ENCODE measurements at places on chromosomes 2 and 18. TPM values are rescaled to one million over a fixed set of nuclear protein-coding genes. Genes with fewer than 3 reads are reported as not detected.
A peak's percentile ranks its signal among the peaks of the same experiment; 100 is the strongest.

Gene DYNC1I2
- polyA plus RNA-seq: 23.2 TPM

Gene IL1RL2
- polyA plus RNA-seq: not detected

Gene INHA
- polyA plus RNA-seq: not detected

Gene SPDYA
- not detected for polyA plus RNA-seq

Gene SETBP1
- not detected for polyA plus RNA-seq

Gene RTKN
- polyA plus RNA-seq: 0.26 TPM

DNA sequence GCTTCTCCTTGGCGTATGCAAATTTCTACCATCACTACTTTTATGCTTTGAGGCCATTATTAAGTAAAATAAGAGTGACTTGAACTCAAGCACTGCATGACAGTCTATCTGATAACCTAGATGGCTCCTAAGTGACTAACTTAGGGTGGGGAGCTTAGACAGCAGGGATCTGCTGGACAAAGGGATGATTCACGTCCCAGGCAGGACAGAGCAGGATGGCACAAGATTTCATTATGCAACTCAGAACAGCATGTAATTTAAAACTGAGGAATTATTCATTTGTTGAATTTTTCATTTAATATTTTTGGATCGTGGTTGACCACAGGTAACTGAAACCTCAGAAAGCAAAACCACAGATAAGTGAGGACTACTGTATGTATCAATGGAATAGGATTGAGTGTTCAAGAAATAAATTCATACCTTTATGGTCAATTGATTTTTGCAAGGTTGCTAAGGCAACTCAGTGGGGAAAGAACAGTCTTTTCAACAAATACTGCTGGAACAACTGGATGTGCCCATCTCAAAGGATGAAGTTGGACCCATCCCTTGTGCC is 115.3 kb downstream of the MBD2 start:
- no peak for DNase-seq
- no peak overlapping the region for H3K27ac ChIP-seq
- no peaks in the 10 kb centered on the region for H3K27me3 ChIP-seq

DNA sequence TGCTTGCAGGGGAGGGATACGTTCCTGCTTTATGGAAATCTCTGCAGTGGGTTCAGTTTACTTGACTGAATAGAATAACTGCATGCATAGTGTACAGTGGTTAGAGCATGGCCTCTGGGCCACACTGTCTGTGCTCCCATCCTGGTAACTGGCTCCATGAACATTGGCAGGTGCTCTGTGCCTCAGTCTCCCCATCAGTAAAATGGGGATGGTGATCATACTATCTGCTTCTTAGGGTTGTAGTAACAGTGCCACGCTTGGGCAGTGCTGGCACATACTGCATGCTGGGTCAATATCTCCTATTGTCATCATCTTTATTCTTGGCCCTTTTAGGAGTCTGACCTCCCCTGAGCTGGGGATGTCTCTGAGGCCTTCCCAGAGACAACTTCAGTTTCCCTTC is 117.3 kb downstream of the CTIF start:
- H3K36me3 ChIP-seq: no peaks in the 10 kb centered on the region
- DNase-seq: no peak

DNA sequence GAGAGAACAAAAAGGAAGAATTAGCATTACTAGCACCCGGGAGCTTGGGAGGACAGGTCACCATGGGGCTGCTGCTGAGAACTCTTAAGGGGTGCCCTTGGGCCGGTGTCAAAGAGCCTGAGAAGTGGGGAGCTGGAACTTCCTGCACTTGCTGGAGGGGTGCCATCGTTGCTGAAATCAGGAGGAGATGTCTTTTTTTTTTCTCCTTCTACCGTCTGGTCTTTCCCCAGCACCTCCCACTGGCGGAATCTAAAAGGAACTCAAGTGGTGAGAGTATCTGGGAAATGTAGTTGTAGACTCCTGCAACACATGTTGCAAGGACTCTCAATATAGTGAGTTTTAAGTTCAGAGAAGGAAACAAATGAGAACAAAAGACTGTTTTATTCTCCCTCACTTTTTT is 6.1 kb upstream of the AMMECR1L start:
- peaks cover 17% of the 10 kb centered on the region for H3K4me1 ChIP-seq
- no peak overlapping the region for H3K4me3 ChIP-seq
- no peaks in the 10 kb centered on the region for H3K36me3 ChIP-seq
- H3K27me3 ChIP-seq: no peaks in the 10 kb centered on the region
- no peak for DNase-seq

DNA sequence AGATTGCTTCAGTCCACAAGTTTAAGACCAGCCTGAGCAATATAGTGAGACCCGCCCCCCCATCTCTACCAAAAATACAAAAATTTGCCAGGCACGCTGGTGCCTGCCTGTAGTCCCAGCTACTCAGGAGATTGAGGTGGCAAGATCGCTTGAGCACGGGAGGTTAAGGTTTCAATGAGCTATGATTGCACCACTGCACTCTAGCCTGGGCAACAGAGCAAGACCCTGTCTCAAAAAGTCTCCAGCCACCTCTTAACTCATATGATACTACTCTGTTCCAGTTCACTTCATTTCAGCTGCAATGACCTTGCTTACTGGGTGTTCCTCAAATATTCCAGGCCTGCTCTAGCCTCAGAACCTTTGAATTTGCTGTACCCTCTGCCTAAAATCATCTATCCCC is 11.4 kb downstream of the MEMO1 start:
- no peaks in the 10 kb centered on the region for H3K36me3 ChIP-seq
- peaks cover 13% of the 10 kb centered on the region for H3K4me1 ChIP-seq
- H3K4me3 ChIP-seq: no peak overlapping the region
- H3K27me3 ChIP-seq: no peaks in the 10 kb centered on the region
- no peak overlapping the region for H3K27ac ChIP-seq

DNA sequence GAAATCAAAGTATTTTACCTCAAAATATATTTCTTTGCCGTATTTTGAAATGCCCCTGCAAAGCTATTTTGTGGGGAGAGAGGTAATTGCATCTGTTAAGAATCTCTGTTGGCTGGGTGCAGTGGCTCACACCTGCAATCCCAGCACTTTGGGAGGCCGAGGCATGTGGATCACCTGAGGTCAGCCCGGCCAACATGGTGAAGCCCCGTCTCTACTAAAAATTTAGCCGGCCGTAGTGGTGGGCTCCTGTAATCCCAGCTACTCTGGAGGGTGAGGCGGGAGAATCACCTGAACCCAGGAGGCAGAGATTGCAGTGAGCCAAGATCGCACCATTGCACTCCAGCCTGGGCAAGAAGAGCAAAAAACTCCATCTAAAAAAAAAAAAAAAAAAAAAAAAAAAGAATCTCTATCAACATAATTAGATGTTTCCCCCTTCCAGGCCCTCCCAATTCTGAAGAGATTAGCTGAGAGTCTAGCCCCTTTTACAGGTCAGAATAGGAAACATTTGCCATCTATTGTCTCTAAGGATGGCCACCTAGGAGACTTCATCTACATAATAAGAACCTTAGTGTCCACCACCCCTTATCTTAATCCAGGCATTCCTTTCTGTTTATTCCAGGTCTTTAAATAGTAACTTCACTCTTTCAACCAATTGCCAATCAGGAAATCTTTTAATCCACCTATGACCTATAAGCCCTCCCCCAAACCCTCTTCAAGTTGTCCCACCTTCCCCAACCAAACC is 3.5 kb upstream of the TRAPPC8 start:
- H3K27me3 ChIP-seq: no peaks in the 10 kb centered on the region
- H3K4me3 ChIP-seq: no peak overlapping the region
- no peaks in the 10 kb centered on the region for H3K36me3 ChIP-seq
- no peak for DNase-seq

DNA sequence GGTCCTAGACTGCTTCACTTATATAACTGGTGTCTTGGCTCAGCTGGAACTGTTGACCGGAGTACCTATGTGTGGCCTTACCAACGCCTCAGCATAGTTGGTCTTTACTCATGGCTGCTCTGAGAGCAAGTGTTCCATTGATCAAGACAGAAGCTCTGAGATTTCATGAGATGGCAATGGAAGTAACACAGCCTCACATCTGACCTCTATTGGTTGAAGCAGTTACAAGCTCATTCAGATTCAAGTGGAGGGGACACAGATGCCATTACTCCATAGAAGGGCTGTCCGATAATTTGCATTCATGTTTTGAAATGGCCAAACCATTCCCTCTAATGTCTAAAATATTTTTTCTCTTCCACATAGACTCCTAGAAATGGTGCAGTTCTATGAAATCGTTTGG is 46.4 kb upstream of the STK39 start:
- H3K4me1 ChIP-seq: no peaks in the 10 kb centered on the region
- no peak overlapping the region for H3K27ac ChIP-seq
- no peak for DNase-seq
- H3K27me3 ChIP-seq: no peaks in the 10 kb centered on the region

DNA sequence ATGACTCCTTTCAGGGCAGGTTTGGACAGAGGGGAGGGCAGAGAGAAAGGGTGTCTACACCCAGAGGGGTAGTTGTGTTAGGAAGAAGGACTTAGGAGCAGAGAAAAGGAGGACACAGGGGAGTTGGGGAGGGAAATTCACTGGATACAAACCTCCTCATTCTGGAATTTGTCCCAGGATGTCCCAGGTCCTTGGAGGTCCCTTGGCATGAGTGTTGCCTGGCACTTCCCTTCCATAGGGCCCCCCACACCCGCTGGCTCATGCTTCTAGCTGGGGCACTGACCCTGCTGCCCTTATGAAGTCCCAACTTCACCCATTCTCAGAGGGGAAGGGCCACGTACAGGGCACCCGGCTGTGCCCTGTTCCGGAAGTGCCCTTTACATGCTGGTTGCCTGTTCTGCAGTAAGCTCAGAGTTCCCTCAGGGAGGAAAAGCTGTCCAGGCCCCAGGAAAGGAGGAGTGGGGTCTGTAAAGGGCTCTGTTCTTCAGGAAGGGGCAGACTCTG is 93.6 kb upstream of the SMAD2 start:
- no peak overlapping the region for H3K27ac ChIP-seq
- no peak for DNase-seq
- H3K36me3 ChIP-seq: no peaks in the 10 kb centered on the region
- no peak overlapping the region for H3K4me3 ChIP-seq
- no peaks in the 10 kb centered on the region for H3K27me3 ChIP-seq
- H3K4me1 ChIP-seq: no peaks in the 10 kb centered on the region

DNA sequence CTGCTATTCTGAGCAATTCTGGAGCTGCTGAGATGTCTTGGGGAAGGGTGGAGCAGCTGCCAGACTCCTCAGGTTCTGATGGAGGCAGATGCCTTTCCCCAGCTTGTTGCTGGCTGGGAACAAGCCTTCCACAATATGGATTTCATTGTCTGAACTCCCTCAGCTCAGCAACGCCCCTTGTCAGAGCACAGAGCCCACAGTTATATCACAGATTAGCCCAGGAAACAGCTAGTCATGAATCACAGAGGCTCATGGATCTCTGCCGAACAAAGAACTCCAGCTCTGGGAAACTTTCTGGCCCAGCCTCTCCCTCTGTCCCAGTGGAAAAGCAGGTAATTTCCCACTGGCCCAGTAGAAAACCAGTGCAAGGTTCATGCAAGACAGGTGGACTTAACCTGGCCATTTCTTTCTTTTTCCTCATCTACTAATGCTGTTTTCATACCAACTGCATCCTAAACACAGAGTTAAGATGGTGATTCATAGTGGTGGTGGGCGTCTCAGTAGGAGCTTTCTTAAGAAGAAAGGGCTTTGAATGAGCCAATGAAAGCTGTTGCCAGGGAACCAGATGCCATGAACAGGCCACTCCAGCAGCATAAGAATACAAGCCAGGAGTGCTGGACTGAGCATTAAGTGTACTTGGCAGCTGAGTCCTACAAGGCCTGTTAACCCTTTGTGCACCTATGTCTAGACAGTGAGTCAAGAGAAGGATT is 8.7 kb upstream of the KIAA2012 start:
- DNase-seq: no peak
- H3K36me3 ChIP-seq: no peaks in the 10 kb centered on the region
- no peaks in the 10 kb centered on the region for H3K4me1 ChIP-seq
- H3K4me3 ChIP-seq: no peak overlapping the region
- H3K27ac ChIP-seq: no peak overlapping the region

- no peak overlapping the region for H3K27ac ChIP-seq
- H3K27me3 ChIP-seq: no peaks in the 10 kb centered on the region
- no peak for DNase-seq
- no peak overlapping the region for H3K4me3 ChIP-seq
- no peaks in the 10 kb centered on the region for H3K36me3 ChIP-seq
These were observed 108.4 kb upstream of the SH3BP4 start for GRCh38 chr2:234843411-234843810.

- peaks cover 22% of the 10 kb centered on the region for H3K27me3 ChIP-seq
- no peak for DNase-seq
- H3K36me3 ChIP-seq: no peaks in the 10 kb centered on the region
- H3K4me3 ChIP-seq: peak overlapping the region; percentile 33
- H3K27ac ChIP-seq: no peak overlapping the region
These were observed 678 bp upstream of the OTX1 start for GRCh38 chr2:63049970-63050333.

- no peaks in the 10 kb centered on the region for H3K4me1 ChIP-seq
- H3K27me3 ChIP-seq: no peaks in the 10 kb centered on the region
- H3K4me3 ChIP-seq: no peak overlapping the region
- no peak overlapping the region for H3K27ac ChIP-seq
- no peak for DNase-seq
- no peaks in the 10 kb centered on the region for H3K36me3 ChIP-seq
These were observed 9.1 kb downstream of the ATF2 start for GRCh38 chr2:175158894-175159293.

- H3K4me3 ChIP-seq: no peak overlapping the region
- no peaks in the 10 kb centered on the region for H3K4me1 ChIP-seq
- no peaks in the 10 kb centered on the region for H3K27me3 ChIP-seq
- H3K36me3 ChIP-seq: no peaks in the 10 kb centered on the region
- DNase-seq: no peak
These were observed 160.4 kb upstream of the PID1 start for GRCh38 chr2:229431327-229431954.

GRCh38 chr18:32093102-32093511 is 1.4 kb downstream of the RNF138 start:
- H3K4me3 ChIP-seq: peak overlapping the region; percentile 72
- peak overlapping the region; percentile 100 for H3K27ac ChIP-seq
- H3K27me3 ChIP-seq: no peaks in the 10 kb centered on the region
- H3K36me3 ChIP-seq: no peaks in the 10 kb centered on the region

DNA sequence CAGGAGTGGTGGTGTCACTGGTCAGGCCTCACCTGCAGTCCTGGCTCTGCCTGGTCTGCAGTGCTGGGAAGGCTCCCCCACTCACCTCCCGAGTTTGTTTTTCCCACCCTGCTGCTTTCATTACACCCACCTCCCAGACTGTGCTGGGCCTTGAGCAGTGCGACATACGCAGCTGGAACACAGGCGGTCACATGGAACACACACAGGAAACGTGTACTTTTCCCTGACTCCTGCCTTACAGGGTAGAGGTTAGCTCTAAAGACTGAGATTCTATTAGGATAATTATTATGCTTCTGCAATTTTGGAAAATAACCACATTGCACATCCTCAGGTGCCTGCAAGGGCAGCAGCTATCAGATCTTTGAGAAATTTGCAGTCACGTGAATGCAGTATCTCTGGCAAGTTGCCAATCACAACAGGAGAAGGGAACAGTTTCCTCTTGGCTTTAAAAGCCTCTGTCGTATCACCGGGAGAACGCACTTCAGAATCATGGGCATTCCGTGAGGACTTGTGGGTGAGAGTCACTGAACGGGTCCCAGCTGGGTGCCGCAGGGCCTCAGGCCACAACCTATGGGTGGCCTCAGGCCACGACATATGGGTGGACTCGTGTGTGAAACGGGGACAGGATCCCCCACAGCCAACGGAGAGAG is 136.5 kb downstream of the ZNF236 start:
- no peak overlapping the region for H3K4me3 ChIP-seq
- no peaks in the 10 kb centered on the region for H3K4me1 ChIP-seq
- peaks cover 18% of the 10 kb centered on the region for H3K36me3 ChIP-seq

All from naive thymus-derived CD4-positive, alpha-beta T cell (primary cell).